ENCODE measurements at places on chromosomes 3 and 15. TPM values are rescaled to one million over a fixed set of nuclear protein-coding genes. Genes with fewer than 3 reads are reported as not detected.

GRCh38 chr3:194555175-194556062 is 68.6 kb upstream of the ATP13A3 start:
- DNase-seq: no peak

- DNase-seq: no peak
These were observed 108.8 kb upstream of the UMPS start for GRCh38 chr3:124621498-124621897.

GRCh38 chr15:59053482-59053881 is 51.5 kb upstream of the CCNB2 start:
- DNase-seq: no peak

DNA sequence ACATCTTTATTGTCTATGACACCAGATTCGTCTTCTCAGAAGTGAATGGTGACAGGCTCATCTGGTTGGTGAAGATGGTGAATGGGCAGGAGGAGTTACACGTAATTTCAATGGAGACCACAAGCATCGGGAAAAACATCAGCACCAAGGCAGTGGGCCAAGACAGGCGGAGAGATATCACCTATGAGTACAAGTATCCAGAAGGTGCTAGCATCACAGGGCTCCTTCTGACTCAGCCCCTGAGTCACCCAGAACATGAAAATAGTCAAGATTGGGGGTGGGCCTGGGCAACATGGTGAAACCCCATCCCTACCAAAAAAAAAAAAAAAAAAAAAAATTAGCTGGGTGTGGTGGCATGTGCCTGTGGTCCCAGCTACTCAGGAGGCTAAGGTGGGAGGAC is 32.6 kb downstream of the TGM4 start:
- DNase-seq: no peak

DNA sequence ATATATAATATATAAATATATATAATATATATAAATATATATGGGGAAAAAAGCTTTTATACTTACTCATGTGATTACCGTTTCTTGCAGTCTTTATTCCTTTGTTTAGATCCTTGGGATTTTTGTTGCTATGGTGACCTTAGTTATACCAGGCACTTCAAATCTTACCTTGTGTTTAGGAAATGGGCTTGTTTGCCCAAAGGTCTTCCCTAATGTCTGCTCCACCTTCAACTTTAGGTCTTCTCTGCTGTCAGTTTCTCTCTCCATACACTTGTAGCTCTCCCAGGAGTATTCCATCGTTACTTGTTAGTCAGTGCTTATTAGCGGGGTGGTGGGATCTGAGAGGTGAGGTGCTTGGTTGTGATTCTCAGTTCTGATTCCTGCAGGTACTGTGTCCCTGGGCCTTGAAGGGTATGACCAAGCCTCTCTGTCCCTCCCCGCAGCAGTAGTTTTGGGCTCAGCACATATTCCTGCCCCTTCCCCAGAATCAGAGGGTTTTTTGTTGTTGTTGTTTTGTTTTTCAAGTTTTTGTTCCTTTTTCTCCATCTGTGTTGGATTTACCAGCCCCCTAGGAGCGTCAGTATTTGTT is 9.6 kb upstream of the LAMP3 start:
- no peak for DNase-seq

DNA sequence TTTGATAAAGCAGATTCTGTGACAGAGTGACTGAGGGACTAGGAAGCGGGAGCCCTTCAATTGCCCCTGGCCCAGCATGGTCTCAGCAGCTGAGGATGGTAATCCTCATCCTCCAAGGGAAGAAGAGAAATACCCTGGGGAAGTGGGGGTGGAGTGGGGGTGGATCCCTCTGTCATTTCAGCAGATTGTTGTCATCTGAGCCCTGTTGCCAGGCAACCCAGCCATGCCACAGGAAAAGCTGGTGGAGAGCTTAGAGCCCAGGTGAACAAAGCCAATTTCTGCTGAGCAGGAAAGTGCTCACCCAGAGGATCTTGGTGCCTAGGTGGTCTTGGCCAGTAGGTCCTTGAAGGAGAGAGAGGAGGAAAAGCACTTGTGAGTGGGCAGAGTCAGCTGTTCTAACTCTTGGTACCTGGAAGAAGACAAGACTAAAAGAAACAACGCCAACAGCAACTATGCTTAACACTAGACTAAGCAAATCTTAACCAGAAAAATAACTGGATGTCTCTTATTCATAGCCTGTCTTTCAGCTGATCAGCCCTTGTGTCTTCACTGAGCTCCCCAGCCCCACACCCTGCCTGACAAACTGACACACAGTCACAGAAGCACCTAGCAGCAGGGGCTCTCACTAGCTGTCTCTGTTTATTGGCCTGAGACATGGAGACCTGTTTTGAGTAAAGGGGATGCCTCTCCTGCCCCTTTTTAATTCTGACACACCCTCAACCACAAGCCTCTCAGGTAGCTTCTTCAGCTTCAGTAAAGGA is 40.1 kb upstream of the DCLK3 start:
- no peak for DNase-seq

DNA sequence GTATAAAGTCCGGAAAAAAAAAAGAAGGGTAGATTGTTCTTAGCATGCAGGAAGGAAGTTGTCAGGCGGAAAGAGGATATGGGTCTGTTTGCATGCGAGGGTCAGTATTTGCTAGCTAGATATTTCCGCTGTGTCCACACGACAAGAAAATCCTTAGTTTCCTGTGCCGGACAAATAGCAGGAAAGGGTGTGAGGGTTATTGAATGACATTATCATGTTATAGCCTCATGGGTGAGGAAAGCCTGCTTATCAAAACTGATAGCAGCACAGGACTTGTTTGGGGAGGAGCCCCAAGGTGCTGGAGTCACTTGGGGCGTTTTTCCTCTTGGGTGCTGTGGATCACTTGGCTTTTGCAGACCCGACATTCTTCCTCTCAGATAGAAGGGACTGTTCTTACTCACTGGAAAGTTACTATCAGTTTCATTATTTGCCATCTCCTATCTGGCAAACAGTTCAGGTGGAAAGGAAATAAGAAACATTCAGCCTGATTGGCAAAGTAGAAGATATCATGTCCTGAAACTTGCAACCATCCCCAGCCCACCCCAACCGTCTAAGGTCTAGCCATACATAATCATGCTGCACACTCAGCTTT is 127.2 kb upstream of the DPH6 start:
- DNase-seq: no peak

DNA sequence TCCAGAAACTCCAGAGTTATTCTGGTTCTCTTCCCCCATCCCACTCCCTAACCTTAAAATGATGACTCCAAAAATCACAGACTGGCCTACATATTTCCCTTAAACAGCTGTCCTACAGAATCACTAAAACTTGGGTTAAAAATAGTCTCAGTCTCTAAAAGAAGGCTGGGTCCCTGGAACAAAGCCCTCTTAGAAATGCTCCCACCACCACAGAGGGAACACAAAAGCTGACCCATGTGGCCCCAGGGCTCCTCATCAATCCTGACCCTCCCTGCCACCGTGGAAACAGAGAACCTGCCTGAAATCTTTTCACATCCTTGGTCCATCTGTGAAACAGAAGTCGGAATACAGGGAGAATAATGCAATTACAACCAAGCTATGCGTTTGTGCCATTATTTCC is 55.7 kb upstream of the DCLK3 start:
- no peak for DNase-seq

- DNase-seq: no peak
These were observed 39.2 kb downstream of the SEMA3G start for GRCh38 chr3:52405601-52406110.

DNA sequence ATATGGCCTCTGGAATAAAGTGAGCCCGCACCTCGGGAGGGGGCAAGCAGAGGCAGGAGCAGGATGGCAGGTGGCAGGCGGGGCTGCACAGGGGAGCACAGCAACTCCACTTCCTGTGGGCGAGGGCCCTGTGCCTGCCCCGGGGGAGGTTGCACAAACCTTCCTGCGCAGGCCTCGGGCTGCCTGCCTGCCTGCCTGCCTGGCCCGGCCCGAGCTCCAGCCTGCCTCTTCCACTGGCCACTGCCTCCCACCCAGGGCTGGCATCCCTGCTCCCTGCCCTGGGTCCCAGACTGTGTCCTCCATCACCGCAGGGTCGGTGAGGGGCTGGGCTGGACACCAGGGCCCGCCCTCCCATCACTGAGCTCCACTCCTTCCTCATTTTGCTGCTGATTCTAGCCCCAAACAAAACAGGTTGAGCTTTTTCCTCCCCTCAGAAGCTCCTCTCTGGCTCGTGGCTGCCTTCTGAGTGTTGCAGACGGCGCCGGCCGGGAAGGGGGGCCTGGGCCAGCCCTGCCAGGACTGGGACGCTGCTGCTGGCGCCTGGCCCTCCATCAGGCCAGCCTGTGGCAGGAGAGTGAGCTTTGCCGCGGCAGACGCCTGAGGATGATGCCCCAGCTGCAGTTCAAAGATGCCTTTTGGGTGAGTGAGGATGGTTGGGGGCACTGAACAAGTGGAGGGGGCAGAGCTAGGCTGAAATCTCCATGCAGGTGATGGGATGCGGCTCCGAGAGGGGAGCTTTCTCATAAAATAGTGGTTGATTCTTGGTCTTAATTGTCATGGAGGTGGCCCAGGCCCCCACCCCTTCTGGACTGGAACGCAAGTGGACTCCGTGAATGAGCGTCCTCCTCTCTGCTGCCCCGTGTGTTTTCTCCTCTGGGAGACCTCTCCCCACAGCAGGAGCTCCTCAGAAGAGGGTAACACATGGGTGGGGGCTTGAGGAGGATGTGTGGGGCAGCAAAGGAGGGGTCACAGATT is at the start of gene PSTPIP1:
Gene PSTPIP1 (plus strand): TSS at position 156 of the 975 bp plus-strand sequence. CDS start 448 bp downstream, at position 604.
- DNase-seq: no peak

DNA sequence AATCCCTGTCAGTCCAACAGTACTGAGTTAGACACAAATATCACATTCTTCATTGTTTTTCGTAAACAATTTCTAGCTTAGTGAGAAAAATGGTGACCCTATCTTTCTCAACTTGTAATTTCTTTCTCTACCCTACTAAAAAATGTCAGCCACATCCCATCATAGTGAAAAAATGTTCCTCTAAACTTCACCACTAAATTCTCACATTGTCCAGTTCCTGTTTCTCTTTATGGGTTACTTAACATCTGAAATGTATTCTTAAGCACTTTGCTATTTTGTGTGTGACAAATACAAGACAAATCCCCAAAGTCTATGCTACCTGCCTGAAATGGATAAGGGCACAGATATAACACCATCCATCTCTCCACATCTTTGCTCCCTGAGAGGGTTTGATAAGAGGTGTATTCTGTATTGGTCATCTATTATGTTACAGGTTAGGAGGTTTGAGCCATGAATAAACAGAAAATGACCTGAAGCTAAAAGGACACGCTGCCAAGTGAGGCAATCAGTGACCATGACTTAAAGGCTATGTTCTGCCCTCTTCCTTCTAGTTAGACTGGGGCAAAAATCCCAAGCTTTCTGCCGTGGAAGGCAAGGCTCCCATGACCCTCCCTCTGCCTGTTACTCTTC is 118.2 kb downstream of the GADL1 start:
- DNase-seq: no peak

DNA sequence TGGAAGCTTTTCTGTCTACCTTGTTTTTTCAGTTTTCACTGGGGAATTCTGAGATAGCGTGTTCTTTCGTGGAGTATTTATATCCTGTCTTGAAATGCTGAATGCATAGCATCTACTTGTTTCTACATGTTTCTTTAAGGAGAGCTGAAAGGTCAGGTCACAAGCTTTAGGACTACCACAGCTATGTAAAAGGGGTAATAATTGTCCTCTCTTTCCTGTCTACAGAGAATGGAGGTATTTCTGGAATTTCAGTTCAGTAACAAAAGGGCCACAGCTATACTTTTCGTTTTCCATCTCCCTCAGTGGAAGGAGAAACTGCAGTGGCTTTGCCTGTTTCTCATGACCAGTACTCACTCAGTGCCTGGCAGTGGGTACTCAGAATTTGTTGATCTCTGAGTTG is 4.7 kb downstream of the INAFM2 start:
- no peak for DNase-seq

DNA sequence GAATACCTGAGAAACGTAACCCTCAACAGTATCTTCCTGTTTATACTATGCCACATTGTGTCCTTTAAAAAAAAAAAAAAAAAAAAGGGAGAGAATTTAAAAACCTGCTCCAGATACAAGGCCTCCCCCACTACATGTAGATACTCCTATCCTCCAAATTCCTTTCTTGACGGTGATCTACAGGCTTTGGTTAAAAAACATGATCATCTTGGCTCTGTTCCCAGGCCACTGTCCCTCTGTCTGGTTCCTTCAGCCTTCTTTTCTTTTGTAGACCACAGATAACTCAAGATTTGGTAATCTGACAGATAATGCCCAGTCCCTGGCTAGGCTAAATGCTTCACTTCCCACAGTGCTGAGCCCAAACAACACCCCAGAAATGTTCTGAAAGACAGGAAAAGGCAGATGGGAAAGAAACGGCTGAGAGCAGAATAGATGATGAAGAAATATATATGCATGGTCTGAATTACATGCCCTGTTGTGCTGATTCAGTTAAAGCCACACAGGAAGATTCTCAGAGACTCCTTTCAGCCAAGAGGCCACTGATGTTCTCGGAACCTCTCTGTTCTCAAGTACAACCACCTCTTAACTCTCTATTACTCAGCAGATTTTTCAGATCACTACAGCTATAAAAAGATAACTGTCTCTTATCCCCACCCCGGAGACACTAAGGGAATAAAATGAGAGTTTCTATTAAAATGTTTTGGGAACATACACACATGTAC is 48.3 kb downstream of the NPTN start:
- no peak for DNase-seq

- no peak for DNase-seq
These were observed 605.8 kb upstream of the DPPA4 start for GRCh38 chr3:109943181-109943580.

- DNase-seq: no peak
These were observed 318.5 kb downstream of the TBC1D5 start for GRCh38 chr3:17423786-17424536.

GRCh38 chr3:129240436-129240835 is 9.0 kb upstream of the COPG1 start:
- no peak for DNase-seq

DNA sequence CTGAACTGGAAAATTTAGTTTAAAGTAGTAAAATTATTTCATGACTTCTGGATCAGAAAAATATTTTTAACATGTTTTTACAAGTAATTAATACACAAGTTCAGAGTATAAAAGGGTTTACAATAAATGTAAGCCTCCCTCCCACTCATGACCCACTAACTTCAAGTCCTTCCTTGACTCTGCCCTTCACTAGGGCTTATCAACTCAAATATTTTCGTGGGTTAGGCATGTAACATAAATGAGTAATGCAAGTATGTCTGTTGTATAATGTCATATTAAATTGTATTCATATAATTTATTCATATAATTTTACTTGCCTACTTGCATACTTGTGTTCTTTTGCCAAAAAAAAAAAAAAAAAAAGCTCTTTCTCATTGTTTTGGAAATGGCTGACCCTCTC is 3.4 kb upstream of the OPA1 start:
- no peak for DNase-seq

Gene FBXO40
- 20.6 TPM for total RNA-seq

Gene A4GNT
- not detected for total RNA-seq

Gene GNAT1
- not detected for total RNA-seq

Gene FBXL2
- 1.9 TPM for total RNA-seq

Gene CATSPER2
- total RNA-seq: 2.1 TPM

Gene PCCB
- 41.4 TPM for total RNA-seq

All from gastrocnemius medialis (tissue), 4 donors.